ENCODE measurements at places on chromosomes 7 and 10.

GRCh38 chr10:119325131-119325530, 117.8 kb downstream of the GRK5 start:
- DNase-seq: no peak

- DNase-seq: no peak
Observed at GRCh38 chr7:55065079-55065478, 46.3 kb downstream of the EGFR start.

DNA sequence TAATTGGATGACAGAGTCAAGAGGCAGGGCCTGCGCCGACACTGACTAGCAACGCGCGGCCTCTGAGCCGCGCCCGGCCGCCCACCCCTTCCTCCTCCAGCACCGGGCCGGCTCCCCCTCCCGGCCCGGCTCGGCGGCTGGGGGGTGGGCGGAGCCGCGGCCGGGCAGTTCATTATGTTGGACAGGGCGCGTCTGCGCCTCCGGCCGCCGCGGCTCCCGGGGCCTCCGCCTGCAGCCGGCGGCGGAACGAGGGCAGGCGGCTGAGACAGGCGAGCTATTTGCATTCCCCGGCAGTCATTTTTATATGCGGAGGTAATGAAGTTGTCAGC, 106.7 kb downstream of the SNX10 start:
- DNase-seq: no peak

DNA sequence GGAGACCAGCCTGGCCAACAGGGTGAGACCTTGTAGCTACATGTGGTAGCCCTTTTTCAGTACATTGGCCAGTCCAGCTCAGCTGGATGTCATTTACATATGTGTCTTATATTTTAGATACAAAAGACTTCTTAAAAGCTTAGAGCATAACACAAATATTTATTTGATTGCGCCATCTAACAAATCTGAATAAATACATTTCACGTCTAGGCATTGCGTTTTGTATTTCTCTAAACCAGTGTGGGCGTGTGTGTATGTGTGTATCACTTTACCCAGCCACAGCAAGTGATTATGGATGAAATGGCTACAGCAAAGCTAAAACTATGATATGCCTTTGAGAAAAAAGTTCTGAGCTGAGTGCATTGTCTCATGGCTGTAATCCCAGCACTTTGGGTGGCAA, 14.0 kb downstream of the RABGEF1 start:
- no peak for DNase-seq

- no peak for DNase-seq
Observed at GRCh38 chr7:46969303-46970130, 612.4 kb downstream of the TNS3 start.

DNA sequence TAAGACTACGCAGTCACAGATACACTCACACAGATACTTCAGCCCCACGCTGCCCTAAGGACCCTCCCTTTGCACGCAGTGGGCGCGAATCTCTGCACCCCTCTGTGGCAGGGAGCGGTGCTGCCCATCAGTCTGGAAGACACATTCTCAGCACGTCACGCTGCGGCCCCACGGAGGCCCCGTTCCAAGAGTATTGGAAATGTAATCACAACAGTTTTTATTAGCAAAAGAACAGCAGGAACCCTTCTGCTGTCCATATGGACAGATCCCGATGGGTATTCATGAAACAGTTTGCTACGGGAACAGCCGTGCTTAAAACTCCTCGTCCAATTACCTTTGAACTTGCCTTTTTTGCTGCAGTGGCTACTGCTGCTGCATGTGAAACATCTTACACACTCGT, 131.0 kb downstream of the RPS24 start:
- DNase-seq: no peak

DNA sequence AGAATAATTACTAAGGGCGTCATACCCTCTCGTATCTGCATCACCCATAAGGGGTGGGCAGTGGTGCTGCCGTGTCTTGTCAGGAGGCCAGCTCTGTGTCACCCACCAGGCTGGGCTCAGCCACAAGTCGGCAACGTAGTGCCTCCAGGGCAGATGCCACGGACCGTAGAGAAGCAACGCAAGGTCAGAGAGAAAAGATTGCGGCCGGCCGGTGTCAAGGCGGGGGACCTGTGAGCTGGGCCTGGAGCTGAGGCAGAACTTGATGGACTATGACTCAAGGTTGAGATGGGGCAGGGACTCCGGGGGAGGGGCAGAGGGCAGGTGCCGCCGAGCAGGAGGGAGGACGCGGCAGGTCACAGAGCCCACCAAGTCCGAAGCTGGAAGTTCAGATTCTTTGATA, 29.5 kb downstream of the FOXK1 start:
- no peak for DNase-seq

DNA sequence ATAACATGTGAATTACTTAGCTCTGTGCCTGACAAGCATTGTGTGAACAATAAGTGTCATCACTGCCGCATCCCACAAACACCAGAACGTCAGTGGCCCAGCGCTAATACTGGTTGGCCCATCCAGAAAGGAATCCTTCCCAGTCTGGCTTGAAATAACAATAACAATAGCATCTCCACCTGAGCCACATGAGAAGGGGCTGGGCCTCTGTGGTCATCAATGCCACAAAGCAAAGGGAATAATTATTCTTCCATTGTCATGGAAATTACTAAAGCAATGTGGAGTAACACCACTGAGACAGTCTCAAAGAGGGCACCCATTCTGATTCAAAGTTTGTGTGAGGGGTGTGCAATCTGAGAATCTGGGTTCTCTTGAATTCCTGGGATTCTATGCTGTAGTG, 105.7 kb upstream of the INHBA start:
- DNase-seq: no peak

DNA sequence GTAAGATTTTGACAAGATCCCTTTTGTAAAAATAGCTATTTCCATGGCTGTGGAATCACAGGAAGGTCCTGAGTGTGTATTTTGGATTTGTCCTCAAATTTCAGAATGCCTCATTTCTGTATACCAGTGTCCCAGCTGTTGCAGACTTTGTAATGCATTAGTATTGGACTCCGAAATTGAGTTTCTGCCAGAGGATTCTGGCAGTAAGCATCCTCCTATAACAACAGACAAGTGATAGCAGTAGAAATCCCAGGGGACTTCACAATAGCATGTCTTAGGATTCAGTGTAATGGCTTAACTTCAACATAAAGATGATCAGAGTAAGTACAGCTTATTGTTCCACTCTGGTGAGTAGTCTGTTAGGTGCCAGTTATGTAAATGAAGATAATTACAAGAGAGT, 104.6 kb downstream of the FOXP2 start:
- no peak for DNase-seq

GRCh38 chr10:58994226-58995057, 182.0 kb upstream of the PHYHIPL start:
- no peak for DNase-seq

DNA sequence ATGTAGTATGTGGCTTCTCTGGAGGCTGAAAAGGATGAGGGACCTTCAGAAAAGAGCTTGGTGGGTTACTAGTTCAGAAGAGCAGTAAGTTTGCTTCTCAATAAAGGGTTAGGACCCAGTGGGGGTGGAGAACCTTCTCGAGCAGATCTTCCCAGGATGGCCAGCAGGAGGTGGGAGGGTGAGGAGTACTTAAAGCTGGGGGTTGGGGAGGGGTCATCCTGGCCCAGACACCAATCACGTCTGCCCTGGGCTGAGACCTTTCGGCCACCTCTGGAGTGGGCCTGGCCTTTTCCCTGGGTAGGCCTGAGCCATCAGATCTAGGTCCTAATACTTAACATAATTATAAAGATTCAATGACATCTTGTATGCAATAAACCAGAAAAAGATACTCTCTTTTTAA, 149.0 kb upstream of the TCF7L2 start:
- DNase-seq: no peak

GRCh38 chr7:100158229-100159098, at the start of gene TRAPPC14:
TRAPPC14 (minus strand) TSS chr7:100158723; CDS start chr7:100158499, 224 bp downstream.
- DNase-seq: peak; percentile 91

DNA sequence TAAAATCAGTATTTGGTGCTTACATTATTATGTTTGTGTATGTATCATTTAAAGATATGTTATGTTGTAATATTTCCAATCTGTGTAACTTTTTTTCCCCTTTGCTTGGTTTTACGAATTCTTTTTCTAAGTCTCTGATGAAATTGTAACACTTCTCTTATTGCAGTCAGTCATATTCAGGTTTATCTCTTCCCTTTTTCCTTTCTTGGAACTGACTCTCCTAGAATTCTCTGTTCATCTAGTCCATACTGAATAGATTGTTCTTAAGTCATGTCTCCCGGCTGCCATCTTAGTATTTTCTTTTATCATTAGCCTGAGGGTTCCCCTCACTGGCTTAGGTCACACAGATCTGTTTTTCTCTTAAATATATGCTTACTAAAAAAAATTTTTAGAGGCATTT, 44.6 kb downstream of the PHTF2 start:
- DNase-seq: no peak

- DNase-seq: no peak
Observed at GRCh38 chr10:108982159-108982558, 941.2 kb downstream of the XPNPEP1 start.

DNA sequence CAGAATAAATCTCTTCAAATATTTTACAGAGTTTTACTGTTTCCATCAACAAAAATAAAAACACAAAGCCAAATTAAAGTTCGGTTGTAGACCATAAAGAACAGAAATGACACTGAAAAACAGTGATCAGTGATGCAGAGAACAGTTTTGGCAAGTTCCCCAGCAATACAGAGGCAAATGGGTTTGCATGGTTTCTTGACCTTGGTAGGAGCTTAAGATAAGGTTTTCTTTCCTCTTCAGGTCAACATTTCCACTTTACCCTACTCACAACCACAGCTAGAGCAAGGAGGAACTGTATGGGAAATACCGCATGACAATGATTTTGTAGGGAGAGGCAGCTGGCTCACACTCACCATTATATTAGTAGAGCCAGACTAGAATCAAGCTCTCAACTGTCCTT, 199.5 kb downstream of the SH2D4B start:
- DNase-seq: no peak

- DNase-seq: no peak
Observed at GRCh38 chr7:28157831-28158416, 22.7 kb downstream of the JAZF1 start.

- DNase-seq: no peak
Observed at GRCh38 chr7:98240961-98241673, 10.9 kb downstream of the TECPR1 start.

DNA sequence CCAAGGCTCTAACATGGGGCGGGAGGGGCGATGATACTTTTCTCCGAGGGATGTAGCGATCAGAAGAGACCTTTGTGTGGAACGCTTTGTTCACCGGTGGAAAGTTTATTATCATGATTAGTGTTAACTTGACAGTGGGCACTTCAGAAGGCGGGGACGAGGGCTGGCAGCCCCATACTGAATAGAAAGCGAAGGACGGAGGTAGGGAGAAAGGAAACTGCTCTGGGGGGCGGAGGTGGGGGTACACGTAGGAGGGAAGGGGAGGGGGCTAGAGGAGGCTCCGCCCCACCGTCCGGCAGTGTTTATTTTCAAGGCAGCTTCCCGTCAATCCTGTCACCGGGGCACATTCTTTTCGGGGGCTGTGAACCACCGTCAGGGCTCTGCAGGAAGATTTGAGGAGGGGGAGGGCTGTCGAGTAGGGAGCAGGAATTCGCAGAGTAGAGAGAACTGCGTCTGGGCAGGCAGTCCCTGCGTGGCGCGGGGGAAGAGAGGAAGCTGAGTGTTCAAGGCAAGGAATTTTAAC, 9.4 kb upstream of the NKX2-3 start:
- DNase-seq: no peak

- no peak for DNase-seq
Observed at GRCh38 chr7:146331369-146331768, 214.8 kb downstream of the CNTNAP2 start.

DNA sequence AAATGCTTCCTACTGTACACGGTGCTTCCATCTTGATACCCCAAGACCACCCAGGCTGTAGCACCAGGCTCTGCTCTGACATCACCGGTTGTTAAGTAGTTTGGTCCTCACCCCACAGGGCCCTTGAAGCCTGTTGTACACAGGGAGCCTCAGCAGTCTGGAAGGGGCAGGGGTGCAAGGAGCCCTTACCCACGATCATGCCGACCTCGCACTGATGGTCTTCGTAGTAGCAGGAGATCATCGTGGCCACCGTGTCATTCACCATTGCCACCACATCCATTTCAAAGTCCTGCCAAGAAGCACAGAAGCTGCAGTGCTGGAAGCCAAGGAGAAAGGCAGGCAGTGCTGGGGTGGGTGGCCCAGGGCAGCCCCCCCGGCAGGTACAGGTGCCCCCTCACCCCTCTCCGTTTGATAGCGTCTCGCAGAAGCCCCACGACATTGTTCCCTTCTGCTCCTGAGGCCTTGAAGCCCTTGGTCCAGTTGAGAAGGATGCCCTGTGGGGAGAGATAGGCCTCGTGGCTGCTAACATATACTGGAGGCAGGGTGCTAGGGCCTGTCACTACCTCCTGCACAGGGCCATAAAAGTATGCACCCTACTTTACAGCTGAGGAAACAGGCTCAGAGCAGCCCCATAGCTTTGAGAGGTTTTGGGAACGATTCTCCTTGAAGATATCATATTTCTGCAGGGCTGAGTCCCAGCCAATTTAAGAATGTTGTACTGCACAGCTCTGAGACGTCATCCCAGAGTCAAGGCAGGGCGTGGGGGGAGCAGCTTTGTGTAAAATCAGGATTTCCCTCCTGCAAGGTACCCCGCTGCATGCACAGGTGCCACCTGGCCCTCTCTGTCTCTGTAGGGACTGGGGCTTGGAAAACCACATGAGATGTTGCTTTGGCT, 8.7 kb upstream of the MYL7 start:
- no peak for DNase-seq

DNA sequence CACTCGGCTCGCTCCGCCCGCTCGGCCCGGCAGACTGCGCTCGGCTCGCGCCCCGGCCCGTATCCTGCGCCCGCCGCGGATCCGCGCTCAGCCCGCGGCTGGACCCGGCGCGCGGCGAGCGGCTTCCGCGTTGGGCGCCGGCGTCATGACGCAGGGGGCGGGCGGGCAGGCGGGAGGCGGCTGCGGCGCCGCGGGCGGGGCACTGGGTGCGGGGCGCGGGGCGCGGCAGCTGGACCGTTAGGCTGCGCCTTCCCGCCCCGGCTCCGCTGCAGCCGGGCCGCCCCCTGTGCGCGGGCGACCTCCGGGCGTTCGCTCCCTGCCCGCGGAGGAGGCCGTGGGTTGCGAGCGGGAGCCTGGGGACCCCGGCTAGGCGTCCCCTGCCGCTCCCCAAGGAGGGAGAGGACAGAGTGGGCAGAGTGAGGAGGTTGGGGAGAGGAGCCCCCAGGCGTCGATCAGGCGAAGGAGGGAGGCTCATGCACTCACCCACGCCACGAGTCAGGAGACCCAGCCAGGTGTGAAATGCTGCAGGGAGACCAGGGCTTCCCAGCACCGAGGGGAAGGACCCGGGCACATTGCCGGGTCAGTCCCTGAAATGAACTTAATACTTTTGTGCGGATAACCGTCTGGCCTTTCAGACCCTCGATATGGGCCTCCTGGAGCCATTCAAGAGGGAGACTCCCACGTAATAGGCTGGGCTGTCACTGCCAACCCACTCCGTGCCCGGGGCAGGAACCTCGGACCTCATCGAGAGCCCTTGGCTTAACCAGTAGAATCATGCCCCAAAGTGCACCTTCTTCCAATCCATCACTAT, at the start of gene PIP4K2A:
PIP4K2A (minus strand) TSS at position 100 of the 811 bp plus-strand sequence. CDS start 252 bp downstream, outside the sequence.
- peak; percentile 63 for DNase-seq
